ENCODE measurements at places on chromosomes 5 and 9. TPM values are rescaled to one million over a fixed set of nuclear protein-coding genes. Genes with fewer than 3 reads are reported as not detected.
A peak's percentile ranks its signal among the peaks of the same experiment; 100 is the strongest.

- DNase-seq = peak; percentile 51
Observed at GRCh38 chr5:126525630-126526245, 69.3 kb downstream of the ALDH7A1 start.

DNA sequence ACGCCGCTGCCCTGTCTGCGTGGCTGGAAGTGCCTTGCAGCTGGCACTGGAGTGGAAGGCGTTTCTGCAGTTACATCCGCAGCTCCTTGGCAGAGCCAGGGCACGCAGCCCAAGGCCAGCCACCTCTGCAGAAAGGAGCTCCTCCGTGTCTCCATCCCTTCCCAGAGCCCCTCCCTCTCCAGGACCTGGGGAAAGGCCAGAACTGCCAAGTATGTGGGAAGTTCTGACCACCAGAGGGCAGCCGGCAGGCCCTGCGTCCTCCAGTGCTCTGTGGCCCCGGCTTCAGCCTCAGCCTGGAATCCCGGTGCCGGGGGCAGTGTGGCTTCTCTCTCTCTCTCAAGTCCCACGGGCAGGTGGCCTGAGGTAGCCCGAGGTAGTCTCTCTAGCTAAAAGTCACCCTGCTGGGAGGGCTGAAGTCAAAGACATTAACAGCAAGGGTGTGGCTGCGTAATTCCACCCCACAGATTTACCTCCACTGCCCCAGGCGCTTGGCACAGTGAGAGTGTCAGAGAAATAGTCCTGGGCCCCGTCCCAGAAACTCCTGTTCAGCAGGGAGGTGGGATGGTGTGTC is 101.7 kb upstream of the FCN2 start:
- DNase-seq = no peak

- peak; percentile 69 for DNase-seq
Observed at GRCh38 chr5:79759436-79759835, 69.8 kb downstream of the CMYA5 start.

DNA sequence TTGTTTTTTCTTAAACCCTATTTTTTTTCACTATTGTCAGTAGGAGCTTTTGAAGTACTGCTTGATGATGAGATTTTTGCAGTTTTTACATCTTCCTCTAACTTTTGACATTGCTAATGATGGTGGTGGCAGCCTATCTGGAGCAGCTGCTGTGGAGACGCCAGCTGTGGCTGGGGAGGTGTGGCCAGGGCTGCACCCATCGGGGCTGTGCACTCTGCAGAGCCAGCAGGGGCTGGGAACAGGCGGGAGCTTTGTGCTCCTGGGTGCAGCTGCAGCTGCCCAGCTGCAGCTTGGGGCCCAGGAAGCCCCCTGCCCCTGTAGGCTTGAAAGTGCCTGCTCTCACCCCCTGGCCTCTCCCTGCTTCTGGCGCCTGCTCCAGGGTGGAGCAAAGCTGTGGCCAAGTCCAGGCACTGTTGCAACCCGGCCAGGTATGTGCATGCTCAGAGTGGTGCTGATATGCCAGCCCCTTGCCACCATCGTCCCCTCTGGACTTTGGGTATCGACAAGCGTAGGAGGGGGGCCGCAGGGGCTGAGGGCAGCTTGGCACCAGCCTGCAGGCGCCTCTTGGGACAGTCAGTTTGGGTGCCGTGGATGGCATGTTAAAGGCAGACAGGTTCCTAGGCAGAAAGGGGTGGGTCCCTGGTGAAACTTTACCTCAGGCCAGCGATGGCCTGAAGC is 39.2 kb downstream of the FER start:
- no peak for DNase-seq

- DNase-seq = no peak
Observed at GRCh38 chr9:9284201-9284600, 1328.6 kb downstream of the PTPRD start.

GRCh38 chr5:149793256-149793550 is 63.1 kb downstream of the PPARGC1B start:
- DNase-seq = no peak

DNA sequence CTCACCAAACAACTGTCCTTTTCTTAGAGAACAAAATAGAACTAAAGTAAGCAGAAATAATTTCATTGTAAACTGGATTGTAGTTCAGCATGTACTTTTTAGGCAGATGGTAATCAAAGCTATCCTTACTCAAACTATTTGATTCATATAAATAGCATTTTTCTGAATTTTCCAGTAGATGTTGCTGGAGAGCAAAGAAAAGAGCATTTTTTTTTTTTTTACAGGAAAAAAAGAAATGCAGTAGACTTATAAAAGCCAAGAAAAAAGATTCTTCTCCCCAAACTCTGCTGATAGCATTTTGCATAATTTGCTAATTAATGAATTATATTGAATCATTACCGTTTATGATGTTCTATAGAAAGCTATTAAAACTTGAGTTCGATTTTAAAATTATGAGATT is 715.3 kb upstream of the WWC1 start:
- DNase-seq = no peak

GRCh38 chr5:41695920-41696582 is 174.2 kb downstream of the OXCT1 start:
- DNase-seq = no peak

GRCh38 chr9:68844631-68845612 is 139.9 kb downstream of the PIP5K1B start:
- DNase-seq = no peak

GRCh38 chr9:133950192-133950591 is 41.9 kb downstream of the VAV2 start:
- DNase-seq = no peak

GRCh38 chr9:27634879-27635278 is 61.6 kb upstream of the C9orf72 start:
- DNase-seq = no peak

DNA sequence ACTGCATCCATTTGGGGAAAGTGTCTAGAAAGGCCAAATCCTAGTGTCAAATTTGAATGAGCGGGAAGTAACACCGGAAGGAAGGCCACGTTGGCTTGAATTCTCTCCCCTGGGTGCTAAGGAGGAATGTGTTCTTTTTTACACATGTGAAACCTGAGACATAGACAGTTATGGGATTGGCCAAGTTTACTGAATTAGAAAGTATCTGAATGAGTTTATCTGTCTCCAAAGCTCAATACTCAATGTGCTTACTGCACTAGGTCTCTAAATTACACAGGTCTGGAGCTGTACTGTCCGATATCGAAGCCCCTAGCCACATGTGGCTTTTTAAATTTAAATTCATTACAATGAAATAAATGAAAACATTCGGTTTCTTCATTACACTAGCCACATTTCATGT is 6.0 kb downstream of the DMRT1 start:
- DNase-seq = no peak

DNA sequence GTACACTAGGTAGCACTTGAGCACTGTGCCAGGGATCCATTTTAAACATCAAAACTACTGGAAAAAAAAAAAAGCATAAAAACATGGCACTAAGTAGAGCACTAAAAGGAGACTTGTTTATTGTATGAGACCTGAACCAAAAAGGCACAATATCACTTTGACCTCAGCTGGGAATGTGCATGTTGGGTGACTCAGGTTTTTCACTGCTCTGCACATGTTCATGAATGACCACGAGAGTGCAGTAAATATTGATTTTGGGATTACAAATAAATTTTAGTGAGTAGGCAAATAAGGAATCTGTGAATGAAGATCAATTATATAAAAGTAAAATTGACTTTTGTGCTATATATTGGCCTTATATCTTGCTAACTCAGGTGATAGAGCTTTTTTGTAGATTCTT is 11.8 kb downstream of the RMI1 start:
- DNase-seq = peak; percentile 61

DNA sequence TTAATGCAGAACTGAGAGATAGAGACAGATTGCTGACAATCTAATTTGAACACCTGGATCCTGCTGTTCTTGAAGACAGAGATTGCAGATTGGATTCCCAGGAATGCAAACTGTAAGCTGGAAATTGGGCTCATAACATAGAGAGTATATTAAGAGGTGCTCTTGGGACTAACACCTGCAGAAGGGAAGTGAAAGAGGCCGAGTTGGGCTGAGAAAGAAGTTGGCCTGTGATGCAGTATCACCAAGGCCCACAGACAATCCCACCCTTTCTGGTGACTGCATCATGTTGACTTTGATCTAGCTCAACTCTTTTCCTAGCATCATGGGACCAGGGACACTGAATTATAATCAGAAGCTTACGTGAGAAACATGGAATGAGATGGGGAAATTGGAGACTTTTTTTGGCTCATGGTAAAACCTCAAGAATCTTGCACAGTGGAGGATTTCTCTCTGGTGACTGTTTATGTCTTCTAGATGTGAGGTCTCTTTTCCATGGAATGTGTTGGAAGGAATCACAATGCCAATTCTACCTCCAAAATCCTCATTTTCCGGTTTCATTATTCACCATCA is 36.5 kb upstream of the NUDT12 start:
- DNase-seq = no peak

DNA sequence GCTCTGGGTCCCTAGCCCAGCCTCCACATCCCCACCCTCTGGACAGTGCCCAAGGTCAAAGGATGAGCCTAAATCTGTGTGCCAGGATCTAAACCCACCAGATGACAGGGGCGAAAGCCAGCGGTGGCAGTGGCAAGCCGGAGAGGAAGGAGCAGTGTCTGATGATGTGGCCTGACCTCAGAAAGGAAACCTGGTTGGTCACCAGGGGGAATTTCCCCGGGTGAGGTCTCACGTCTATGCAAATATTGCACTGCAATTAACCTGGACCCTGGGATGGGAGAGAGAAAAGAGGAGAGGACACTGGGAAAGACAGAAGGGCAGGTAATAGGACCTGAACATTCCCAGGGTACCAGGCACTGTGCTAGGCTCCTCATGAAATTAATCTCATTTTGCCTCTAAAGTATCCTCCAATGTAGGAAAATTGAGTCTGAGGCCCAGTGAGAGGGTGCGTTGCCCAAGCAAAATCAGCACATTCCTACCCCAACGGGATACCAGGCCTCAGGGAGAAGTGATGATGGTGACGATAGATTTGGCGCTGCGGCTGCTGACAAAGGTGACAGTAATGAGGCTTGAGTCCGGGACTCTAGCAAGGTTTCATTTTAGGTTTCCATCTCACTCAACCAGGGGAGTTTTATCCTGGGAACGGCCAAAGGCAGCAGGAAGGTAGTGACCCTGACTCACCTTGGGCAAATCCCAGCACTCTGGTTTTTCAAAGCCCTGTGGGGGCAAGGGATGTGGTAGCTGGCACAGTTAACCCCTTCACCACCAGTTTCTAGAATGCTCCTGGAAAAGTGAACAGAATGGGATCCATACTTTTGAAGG is 13.4 kb upstream of the TNIP1 start:
- peak; percentile 73 for DNase-seq

- DNase-seq = no peak
Observed at GRCh38 chr9:32177396-32177795, 207.0 kb upstream of the ACO1 start.

GRCh38 chr9:134601764-134602163 is 39.8 kb upstream of the COL5A1 start:
- DNase-seq = no peak

DNA sequence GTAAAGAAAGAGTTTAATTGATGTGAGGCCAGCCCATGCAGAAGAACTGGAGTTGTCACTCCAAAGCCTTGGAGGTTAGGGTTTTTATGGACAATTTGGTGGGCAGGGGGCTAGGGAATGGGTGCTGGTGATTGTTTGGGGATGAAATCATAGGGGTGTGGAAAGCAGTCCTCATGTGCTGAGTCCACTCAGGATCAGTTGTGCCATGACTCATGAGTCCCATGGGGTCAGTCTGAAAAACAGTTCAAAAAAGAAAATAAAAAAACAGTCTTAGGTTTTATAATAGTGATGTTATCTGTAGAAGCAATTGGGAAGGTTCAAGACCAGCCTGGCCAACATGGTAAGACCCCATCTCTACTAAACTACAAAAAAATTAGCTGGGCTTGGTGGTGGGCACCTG is 162.3 kb downstream of the KDM4C start:
- DNase-seq = no peak

DNA sequence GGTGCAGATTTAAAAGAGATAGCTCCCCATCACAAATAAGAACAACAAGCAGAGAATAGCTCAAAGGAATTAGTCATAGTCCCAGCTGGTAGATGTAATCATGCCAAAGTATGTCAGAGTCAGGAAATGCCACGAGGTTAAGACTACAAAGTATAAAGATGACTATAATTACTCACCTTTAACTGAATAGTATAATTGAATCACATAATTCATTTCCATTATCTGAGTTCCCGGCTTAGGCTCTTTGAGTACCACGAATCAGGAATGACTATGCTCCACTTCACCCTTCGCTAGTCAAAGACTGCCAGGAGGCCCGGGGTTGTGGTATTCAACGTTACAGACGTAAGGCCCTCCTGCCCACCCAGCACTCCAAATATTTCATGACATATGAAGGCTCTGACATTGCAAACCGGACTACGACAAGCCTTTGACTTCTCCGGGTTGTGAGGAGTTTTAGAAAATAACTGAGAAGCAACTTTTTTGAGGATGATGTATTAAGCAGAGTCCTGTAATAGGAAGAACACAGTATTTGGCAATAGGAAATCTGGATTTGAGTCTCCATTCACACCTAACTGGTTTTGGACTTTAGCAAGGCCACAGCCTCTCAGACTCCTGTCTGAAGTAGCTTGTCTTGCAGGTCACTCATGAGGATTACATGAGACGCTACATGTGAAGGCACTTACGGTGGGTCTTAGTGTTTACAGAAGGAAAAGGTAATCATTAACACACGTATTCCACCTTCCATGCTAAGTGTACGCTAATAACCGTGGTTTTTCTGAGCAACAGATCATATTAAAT is 64.6 kb downstream of the ENC1 start:
- peak; percentile 89 for DNase-seq

DNA sequence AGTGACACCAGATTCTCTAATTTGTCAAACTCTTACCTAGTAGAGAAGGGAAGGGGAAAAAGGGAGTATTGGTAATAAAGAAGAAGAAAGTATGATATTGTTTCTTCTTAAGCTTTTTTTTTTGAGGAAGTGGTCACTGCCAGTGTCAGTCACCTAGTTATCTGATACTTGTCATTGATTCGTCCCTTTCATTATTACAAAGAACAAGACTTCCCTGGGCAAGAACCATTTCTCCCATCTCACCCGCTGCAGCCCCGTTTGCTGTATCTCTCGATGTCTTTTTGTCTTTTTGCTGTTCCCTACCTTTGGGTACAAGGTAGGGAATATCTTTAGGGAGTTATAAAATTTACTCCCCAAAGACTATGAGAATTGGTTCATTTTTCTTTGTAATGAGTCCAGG is 249.0 kb downstream of the ARHGAP26 start:
- no peak for DNase-seq

DNA sequence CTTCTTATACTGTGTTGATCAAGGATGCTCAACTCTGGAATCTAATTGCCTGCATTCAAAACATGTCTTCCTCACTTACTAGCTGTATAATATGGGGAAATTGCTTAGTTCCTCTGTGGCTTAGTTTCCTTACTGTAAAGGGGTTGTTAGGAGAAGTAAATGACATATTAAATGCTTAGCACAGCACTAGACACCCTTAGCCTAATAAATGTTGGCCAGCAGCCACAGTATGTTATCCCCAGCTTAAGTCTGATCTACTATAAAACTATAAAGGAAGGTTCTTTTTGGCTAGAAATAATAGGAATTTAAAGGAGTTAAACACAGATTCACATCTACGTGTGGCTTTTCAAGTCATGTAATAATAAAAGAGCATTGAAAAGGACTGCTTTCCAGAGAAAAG is 232.4 kb downstream of the PCSK1 start:
- DNase-seq = no peak

SLC34A3 gene
- total RNA-seq = not detected

IL7R gene
- total RNA-seq = 0.05 TPM

ANKRD31 gene
- total RNA-seq = 0.25 TPM

ITK gene
- total RNA-seq = not detected

PRDM9 gene
- not detected for total RNA-seq
